ENCODE measurements at places on chromosomes 5 and 9. TPM values are rescaled to one million over a fixed set of nuclear protein-coding genes. Genes with fewer than 3 reads are reported as not detected.
A peak's percentile ranks its signal among the peaks of the same experiment; 100 is the strongest.

GRCh38 chr9:17625644-17626388 is 47.0 kb downstream of the SH3GL2 start:
- no peak for DNase-seq

GRCh38 chr9:77464661-77465060 is 183.5 kb downstream of the GNA14 start:
- DNase-seq = no peak

GRCh38 chr5:9781275-9781674 is 151.1 kb upstream of the TAS2R1 start:
- DNase-seq = no peak

GRCh38 chr5:139761501-139761900 is 34.1 kb upstream of the PSD2 start:
- DNase-seq = no peak

LECT2 gene
- 0.19 TPM for polyA plus RNA-seq

DNA sequence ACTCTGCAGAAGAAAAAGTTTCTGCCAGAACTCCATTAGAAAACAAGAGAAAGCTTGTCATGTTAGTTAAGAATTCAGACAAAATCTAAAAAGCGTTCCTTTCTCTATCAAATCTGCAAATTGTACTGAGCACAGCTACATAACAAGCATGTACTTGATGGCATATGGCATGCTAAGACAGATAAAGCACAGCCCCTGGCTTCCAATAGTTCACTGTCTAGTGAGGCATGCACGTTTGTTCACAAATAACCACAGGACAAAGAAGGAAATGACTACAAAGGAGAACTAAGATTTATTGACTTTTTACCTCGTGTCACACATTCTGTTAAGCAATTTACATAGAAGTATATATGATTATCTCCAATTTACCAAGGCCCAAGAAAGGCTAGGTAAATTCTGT is 518.2 kb upstream of the TLE4 start:
- no peak for DNase-seq

- peak; percentile 90 for DNase-seq
Measured at GRCh38 chr9:71704796-71705195, 63.5 kb downstream of the CEMIP2 start.

ECSCR gene
- polyA plus RNA-seq = 32.9 TPM

PRLR gene
- polyA plus RNA-seq = 0.89 TPM

- no peak for DNase-seq
Measured at GRCh38 chr5:6949230-6949629, 236.0 kb downstream of the TENT4A start.

- DNase-seq = no peak
Measured at GRCh38 chr9:4389003-4389402, 89.1 kb upstream of the GLIS3 start.

GRCh38 chr5:83745816-83746215 is 25.2 kb upstream of the HAPLN1 start:
- no peak for DNase-seq

GRCh38 chr5:132270706-132271105 is 13.2 kb downstream of the PDLIM4 start:
- no peak for DNase-seq

GRCh38 chr9:86281593-86282076 is 703 bp downstream of the ISCA1 start:
- no peak for DNase-seq

IGIP gene
- polyA plus RNA-seq = 6.5 TPM

- DNase-seq = no peak
Measured at GRCh38 chr9:103700195-103700962, 393.7 kb upstream of the SMC2 start.

DNA sequence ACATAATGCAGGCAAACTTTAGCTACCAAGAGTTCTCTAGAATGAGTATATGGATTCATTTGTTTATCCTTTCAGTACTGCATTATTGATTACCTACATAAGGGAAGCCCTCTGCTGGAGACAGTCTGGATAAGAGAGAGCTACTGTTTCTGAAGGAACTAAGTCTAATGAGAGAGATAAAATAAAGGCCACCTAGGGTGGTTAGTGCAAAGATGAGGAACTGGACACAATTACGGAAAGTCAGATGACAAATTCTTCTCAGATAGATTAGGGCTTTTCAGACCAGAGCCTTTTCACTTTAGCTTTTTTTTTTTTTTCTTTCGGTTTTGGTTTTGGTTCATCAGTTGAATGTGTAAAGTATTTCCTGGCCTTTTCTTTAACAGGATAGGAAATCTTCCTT is 31.3 kb downstream of the ISOC1 start:
- no peak for DNase-seq

DNA sequence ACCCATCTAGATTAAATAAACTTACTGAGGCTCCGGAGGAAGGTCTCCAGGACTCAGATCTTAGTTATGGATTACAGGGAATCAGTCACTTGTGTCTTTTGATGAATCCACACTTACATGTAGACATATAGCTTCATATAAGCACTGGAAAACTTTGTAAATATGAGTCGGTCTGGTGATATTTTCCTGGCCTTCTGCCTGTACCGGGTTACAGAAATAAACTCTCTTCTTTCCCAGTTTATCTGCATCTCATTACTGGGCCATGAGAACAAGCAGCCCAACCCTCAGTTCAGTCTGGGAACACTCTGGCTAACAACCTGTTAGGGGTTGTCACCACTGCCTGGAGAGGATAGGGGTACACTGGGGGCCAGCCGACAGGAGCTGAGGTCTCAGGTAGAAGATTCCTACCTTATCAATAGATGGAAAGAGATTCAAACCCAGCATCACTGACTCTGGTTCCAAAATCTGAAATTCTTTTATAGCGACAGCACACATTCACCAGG is 59.1 kb downstream of the THBS4 start:
- no peak for DNase-seq

GRCh38 chr9:126773004-126773607 is 31.7 kb upstream of the ZBTB43 start:
- DNase-seq = no peak

DNA sequence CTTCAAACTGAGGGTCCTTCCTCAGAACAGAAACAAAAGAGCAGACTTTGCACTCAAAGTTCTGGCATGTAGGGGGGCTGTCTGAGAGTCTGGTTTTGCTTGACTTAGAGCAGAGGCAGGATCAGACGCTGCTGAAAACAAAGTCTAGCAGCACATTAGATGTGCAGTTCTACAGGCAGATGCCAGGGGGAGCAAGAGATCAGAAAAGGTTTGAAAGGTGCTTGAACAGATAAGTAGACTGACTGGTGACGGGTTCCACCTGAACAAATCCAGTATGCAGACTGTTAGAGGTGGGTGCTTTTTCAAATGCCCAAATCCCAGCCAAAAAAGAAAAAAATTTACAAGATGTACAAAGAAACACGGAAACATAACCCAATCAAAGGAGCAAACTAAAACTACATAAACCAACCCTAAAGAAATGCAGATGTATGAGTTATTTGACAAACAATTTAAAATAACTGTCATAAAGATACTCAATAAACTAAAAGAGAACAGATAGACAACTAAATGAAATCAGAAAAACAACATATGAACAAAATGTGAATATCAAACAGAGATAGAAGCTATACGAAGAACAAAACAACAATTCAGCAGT is 194.7 kb upstream of the FREM1 start:
- DNase-seq = no peak

- DNase-seq = no peak
Measured at GRCh38 chr5:41234475-41234874, 21.1 kb upstream of the C6 start.

FOXD1 gene
- polyA plus RNA-seq = 0.50 TPM

DNA sequence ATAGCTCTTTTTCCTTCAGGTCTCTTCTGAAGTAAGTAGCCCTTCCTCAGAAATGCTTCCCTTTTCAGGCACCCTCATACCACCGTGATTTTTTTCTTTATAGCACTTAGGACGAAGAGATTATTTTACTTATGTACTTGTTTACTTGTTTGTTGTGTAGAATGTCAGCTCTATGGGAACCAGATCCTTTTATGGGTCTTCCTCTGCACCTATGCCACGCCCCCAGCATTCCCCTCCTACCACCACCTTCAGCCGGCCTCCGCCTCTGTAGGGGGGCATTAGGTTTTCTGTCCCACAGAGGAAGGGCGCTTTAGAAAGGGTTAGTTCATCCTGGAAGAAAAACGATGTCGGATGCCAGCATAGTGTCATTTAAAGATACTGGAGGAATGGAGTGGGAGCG is 1.8 kb downstream of the CDKN2B-AS1 start:
- DNase-seq = no peak

- no peak for DNase-seq
Measured at GRCh38 chr9:3949744-3950143, 350.1 kb downstream of the GLIS3 start.

FOXD4L6 gene
- polyA plus RNA-seq = not detected

TSLP gene
- polyA plus RNA-seq = not detected

ST8SIA4 gene
- 7.5 TPM for polyA plus RNA-seq

C5orf52 gene
- polyA plus RNA-seq = not detected

DNA sequence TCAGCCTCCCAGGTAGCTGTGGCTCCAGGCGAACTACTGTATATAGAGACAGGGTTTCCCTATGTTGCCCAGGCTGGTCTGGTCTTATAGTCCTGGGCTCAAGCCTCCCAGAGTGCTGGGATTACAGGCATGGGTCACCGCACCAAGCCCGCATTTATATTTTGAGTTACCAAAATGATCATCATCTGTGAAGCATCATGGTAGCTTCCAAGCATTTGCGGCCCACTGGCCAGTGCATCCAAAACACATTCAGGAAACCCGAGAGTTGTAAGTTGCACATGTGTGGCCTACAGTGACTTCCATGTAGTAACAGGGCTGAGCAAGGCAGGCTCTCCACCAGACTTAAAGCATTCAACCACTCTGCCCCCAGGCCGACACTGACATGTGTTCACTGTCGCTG is 2.3 kb downstream of the BRD3OS start:
- no peak for DNase-seq

- no peak for DNase-seq
Measured at GRCh38 chr9:108684288-108685025, 171.3 kb downstream of the ACTL7B start.

TTC16 gene
- not detected for polyA plus RNA-seq

FAM114A2 gene
- 21.0 TPM for polyA plus RNA-seq

FOXD4L3 gene
- polyA plus RNA-seq = 0.58 TPM

- DNase-seq = no peak
Measured at GRCh38 chr5:146706321-146706972, 172.1 kb downstream of the PPP2R2B start.

DNA sequence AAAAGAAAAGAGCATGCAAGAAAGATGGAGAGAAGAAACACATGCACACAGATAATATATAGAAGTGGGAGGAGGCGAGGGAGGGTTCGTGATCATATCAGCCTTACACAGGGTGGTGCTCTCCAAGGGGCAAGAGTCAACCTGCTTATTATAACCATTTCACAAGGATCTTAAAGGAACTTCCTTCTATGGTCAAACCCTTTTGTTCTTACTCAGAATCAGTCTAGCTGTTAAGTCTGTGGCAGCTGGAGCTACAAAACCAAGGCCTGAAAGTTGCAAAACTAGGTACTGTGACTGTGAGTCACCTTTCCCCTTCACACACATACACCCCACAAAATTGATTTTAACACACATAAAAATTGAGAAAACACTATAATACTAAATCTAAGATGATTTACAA is 18.5 kb upstream of the ERMP1 start:
- no peak for DNase-seq

GRCh38 chr5:77743181-77743580 is 33.0 kb downstream of the TBCA start:
- no peak for DNase-seq

KCNV2 gene
- polyA plus RNA-seq = 0.08 TPM

HAPLN1 gene
- polyA plus RNA-seq = 0.08 TPM

MARCOL gene
- polyA plus RNA-seq = not detected

DNA sequence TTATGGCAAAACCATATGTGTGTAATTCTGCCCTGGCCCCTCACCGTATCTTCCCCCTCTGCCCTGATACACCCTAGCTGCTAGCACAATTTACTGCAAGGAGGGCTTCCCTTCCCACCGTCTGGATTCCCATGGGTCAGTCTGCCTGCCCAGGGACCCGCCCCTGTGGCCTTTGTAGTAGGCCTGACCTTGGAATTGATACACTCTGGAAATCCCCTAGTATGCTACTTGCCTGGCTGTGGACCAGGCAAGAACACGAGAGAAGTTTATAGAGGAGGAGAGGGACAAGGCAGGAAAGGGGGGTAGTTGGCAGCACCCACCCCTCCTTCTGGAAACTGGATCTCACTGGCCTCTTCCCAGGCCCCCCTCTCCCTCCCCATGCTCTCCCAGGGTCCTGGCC is 115.8 kb upstream of the CCL21 start:
- no peak for DNase-seq

SPINK6 gene
- not detected for polyA plus RNA-seq

- no peak for DNase-seq
Measured at GRCh38 chr9:114621561-114621960, 10.5 kb downstream of the TMEM268 start.

- no peak for DNase-seq
Measured at GRCh38 chr9:21559402-21560280, 77.5 kb upstream of the IFNE start.

- DNase-seq = no peak
Measured at GRCh38 chr9:126617003-126617822, 3.5 kb downstream of the LMX1B start.

DNA sequence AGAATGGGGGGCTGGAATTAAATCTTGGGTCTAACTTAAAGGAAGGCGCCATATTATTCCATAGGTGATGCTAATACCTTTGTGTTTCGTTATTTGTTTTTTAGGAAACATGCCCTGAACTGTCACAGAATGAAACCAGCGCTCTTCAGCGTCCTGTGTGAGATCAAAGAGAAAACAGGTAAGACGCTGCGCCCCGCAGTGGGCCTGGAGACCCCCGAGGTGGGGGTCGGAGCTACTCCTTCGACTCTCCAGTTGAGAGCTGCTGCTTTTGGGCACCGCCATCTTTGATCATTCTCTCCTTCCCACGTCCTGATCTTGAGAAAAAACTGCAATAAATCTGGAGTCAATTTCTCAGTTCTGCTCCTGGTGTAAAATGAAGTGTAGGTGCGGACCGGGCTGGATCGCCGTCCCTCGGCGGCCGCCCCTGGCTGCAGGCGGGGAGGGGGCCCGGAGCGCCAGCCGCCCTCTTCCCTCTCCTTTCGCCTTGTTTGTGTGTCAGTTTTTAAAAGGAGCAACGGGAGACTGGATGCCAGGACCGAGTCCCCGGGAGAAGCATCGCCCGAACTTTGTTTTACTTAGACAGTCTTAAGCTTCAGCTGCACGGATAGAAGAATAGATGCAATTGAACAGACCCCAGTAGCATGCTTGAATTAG is 1.4 kb downstream of the PBX3 start:
- DNase-seq = no peak

GRCh38 chr5:147611483-147611882 is 101.6 kb upstream of the DPYSL3 start:
- DNase-seq = no peak

BNC2 gene
- polyA plus RNA-seq = not detected

PPWD1 gene
- 28.8 TPM for polyA plus RNA-seq
